ENCODE measurements at places on chromosomes 7 and 10. TPM values are rescaled to one million over a fixed set of nuclear protein-coding genes. Genes with fewer than 3 reads are reported as not detected.

GRCh38 chr10:67665491-67665890 is 30.5 kb downstream of the CTNNA3 start:
- H3K36me3 ChIP-seq: no peaks in the 10 kb centered on the region
- DNase-seq: no peak
- H3K27ac ChIP-seq: no peak overlapping the region
- no peaks in the 10 kb centered on the region for H3K27me3 ChIP-seq

DNA sequence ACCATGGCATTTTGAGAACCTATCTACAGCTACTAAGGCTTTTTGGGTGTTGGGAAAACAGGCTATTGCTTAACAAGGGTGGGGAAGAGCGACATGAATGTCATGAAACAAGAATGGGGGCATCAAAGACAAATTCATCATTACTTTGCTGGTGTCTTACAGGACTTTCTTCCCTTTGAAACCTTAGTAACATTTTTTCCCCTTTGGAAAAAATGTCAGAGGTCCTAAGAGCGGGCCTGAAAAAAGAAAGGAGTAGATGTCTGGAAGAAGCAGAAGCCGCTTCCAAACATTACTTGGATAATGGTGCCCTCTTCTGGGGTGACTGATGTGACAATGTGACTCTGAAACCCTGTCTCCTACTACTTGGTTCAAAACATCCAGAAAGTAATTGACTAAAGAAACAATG is 3.8 kb upstream of the DDX50 start:
- no peaks in the 10 kb centered on the region for H3K36me3 ChIP-seq
- H3K27me3 ChIP-seq: no peaks in the 10 kb centered on the region
- no peak overlapping the region for H3K4me3 ChIP-seq
- H3K27ac ChIP-seq: no peak overlapping the region

- H3K4me1 ChIP-seq: no peaks in the 10 kb centered on the region
- no peak overlapping the region for H3K4me3 ChIP-seq
- no peak overlapping the region for H3K27ac ChIP-seq
- no peaks in the 10 kb centered on the region for H3K36me3 ChIP-seq
- H3K27me3 ChIP-seq: no peaks in the 10 kb centered on the region
- DNase-seq: no peak
These were observed 41.4 kb upstream of the BET1 start for GRCh38 chr7:94045581-94045980.

- no peak for DNase-seq
- no peaks in the 10 kb centered on the region for H3K27me3 ChIP-seq
- no peak overlapping the region for H3K4me3 ChIP-seq
- no peaks in the 10 kb centered on the region for H3K4me1 ChIP-seq
These were observed 30.0 kb downstream of the MAP3K8 start for GRCh38 chr10:30463944-30464451.

Gene JCAD
- 8.3 TPM for total RNA-seq

DNA sequence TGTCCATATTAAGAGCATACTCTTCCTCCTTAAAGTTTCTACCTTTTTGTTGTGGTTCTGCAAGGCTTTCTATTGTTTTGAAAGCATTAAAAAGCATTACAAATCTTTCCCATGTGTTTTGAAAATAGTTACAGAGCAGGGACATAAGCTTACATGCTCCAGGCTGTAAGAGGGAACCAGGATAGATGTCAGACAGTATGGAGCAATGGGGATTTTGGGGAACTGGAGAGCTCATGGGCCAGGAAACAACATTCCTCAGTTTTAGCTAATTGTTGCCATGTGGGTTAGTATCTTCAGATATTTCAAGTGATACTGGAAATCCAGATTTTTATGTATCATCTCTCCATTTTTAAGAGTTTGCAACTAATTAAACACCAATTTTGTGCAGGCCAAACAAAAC is 3.5 kb downstream of the MDFIC start:
- no peaks in the 10 kb centered on the region for H3K4me1 ChIP-seq
- no peak overlapping the region for H3K4me3 ChIP-seq
- H3K36me3 ChIP-seq: no peaks in the 10 kb centered on the region
- H3K27me3 ChIP-seq: no peaks in the 10 kb centered on the region

DNA sequence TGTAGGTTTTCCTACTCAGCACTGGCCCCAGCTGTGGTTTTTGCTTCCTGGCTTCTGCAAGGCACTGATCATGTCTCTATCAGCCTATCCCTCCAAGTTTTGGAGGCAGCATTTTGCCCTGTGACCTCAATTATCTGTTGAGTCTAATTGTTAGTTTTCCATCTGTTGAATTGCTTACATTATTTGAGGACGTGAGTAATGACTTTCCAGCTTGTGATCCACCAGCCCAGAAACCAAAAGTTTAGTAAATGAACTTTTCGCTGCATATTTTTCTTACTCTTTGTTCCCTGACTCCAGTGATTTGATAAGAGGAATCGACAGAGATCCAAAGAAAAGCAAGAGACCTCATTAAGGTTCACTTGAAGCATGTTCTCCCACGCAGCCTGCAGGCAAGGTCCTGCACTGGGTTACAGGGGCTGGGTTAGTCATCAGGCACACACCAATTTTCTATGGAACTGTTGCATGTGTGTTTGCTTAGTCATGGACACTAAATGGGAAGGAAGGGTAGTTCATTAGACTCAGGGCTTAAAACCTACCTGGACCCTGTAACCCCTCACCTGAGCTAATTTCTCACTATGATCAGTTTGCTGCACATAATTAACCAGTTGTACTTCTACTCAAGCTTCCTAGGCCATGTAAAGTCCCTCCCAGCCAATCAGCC is 57.2 kb downstream of the AKR1E2 start:
- no peak overlapping the region for H3K27ac ChIP-seq
- no peaks in the 10 kb centered on the region for H3K36me3 ChIP-seq
- no peak for DNase-seq
- H3K27me3 ChIP-seq: no peaks in the 10 kb centered on the region

Gene PRRT4
- total RNA-seq: 1.2 TPM

Data from prostate gland (tissue), 2 donors.